ENCODE measurements at places on chromosomes 12 and 14. TPM values are rescaled to one million over a fixed set of nuclear protein-coding genes. Genes with fewer than 3 reads are reported as not detected.

The SLC7A7 gene
- 9.2 TPM for total RNA-seq

The RD3L gene
- total RNA-seq, result 0.17 TPM

The HOXC5 gene
- not detected for total RNA-seq

The NFE2 gene
- total RNA-seq, result 1.7 TPM

The GLIPR1L1 gene
- total RNA-seq, result not detected

The B3GNT4 gene
- total RNA-seq, result not detected

The STON2 gene
- 30.0 TPM for total RNA-seq

The FAM90A1 gene
- total RNA-seq, result not detected

The C12orf76 gene
- 5.9 TPM for total RNA-seq

The JPH4 gene
- total RNA-seq, result 0.23 TPM

The NGB gene
- not detected for total RNA-seq

DNA sequence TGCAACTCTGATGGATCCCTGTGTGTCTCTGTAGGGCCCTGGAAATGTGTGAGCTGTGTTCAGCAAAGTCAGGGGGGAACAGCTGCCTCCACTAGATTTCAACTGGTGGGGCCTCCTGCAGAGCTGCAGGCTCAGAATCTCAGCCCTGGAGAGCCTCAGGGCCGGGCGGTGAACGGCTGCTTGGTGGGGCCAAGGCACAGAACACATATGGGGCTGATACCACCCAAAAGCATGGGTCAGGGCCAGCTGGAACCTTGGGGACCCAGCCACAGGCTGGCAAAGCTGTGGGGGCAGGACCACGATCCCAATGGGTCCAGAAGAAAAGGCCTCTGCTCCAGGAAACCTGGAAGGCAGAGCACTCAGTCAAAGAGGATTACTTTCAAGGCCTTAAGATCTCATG lies 878.5 kb downstream of the BCL11B start:
- DNase-seq, result no peak

DNA sequence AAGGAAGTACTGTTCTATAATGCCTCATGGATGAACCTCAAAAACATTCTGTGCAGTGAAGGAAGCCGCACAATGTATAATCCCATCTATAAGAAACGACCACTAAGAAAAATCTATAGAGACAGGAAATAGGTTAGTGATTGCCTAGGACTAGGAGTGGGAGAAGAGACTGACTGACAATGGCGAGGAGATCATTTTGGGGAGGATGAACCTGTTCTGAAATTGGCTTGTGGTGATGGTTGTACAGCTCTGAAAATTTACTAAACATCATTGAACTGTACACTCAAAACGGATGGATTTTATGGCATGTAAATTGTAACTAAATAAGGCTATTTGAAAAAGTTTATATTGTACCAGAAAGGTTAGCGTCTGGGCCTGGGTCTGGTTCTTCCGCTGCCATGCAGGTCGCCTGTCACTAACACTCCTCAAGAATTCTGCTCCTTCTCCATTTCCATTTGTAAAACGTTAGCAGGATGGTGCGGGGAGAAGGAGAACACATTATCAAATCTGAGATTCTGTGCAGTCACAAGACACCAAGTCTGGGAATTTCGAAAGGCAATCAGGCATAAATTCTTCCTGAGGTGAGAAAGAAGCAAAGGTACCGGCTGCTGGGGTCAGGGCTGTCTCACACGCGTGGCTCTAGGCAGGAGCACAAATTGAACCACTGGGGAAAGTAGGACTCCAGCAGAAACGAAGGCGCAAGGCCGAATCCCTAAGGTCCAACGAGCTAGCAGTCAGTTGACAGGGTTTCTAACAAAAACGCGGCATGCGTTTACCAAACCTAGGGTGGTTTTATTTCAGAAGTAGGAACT lies 845 bp upstream of the COCH start:
- no peak for DNase-seq

DNA sequence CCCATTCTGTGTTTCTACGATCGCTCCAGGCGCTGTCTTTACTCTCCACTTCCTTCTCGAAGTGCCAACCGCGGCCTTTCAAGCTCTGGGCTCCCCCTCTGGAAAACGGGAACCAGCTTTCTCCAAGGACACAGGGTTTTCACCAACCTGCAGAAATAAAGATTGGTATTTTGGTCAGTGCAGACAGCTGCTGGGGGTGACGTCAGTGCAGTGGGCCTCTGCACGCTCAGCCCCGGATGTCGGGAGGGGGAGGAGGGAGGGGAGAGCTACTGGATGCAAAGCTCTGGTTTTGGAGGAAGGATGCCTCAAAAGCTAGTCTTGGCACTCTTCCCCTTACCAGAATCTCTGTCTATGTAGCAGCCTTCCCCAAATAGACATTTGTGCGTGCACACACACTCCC lies 19.9 kb downstream of the HRK start:
- DNase-seq, result no peak

- peak; percentile 53 for DNase-seq
These were observed 1.6 kb downstream of the CTDSP2 start for GRCh38 chr12:57844709-57845477.

- DNase-seq, result peak; percentile 49
These were observed 982 bp downstream of the BCL7A start for GRCh38 chr12:122022393-122023338.

- no peak for DNase-seq
These were observed 47.9 kb upstream of the SOCS2 start for GRCh38 chr12:93524386-93525133.

DNA sequence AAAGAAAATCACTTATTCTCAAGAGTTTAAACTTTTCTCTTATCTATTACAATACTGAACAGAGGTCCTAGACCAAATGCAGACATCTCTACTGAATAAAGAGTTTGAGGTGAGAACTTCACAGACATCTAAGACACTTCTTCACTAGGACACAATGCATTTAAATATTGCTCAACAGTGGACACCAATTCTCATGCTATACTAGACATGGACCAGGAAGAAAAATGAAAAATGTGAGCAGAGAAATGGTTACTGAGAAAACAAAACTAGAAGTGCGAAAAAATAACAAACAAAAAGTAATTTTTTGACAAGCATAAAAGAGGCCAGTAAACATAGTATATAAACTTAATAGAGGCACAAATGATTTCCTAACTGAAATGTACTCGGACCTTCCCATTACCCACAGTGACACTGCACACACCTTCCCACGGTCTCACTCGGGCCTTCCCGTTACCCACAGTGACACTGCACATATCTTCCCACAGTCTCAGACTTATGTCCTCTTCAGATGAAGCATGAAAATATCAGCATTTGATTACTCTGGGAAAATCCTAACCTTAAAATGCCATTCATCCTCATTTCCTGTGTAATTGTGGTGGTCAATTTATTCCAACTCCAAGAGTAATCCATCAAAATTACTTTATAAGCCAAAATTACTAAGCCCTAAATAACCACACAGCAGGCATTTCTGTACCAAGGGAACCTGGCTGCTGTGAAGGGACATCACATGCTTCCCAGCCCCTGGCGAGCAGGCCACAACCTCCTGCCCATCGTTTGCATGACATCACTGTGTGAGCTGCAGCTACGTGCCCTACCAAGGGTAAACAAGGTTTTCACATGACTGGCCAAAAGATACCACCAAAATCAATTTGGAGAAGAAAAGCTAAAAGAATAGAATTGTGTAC lies 6.4 kb downstream of the SLC15A4 start:
- no peak for DNase-seq

DNA sequence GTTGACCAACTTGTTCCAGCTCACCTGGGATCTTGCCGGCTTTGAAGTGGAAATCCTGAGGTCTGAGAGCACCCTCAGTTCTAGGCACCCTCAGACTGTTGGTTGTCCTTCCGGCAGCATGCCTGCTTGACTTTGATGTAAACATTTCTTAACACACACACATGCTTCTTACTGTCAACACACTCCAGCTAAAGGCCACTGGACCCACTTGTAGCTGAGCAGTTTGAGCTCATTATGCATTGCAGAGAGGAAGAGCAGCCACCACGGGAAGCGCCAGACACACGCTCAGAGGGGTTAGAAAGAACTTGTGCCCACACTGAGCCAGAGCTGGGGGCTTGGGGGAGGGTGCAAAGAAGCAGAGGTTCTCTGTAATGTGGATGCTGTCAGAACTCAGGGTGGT lies 55.8 kb downstream of the TNFAIP2 start:
- no peak for DNase-seq

- DNase-seq, result no peak
These were observed 352.3 kb upstream of the TMPO start for GRCh38 chr12:98162906-98163678.

- no peak for DNase-seq
These were observed 42.3 kb upstream of the FRMD6 start for GRCh38 chr14:51609251-51609954.

DNA sequence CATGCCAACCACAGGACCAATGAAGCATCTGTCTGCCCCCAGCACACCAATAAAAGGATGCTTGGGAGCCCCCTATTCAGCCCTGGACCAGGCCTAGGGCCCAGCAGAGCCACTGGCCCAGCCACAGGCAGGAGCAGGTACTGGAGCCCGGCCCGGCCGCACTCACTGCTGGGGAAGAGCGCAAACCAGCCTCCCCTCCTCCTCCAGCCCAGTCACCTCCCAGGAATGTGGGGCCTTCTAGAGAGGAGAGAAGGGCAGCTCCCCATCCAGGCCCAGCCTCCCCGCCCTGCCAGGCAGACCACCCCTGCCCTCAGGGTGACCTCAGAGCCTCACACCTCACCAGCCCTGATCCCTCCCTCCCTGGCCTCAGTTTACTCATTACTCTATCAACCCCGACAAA lies 56.2 kb downstream of the CCNK start:
- no peak for DNase-seq

GRCh38 chr12:68479261-68479895 lies 131.3 kb upstream of the RAP1B start:
- no peak for DNase-seq

DNA sequence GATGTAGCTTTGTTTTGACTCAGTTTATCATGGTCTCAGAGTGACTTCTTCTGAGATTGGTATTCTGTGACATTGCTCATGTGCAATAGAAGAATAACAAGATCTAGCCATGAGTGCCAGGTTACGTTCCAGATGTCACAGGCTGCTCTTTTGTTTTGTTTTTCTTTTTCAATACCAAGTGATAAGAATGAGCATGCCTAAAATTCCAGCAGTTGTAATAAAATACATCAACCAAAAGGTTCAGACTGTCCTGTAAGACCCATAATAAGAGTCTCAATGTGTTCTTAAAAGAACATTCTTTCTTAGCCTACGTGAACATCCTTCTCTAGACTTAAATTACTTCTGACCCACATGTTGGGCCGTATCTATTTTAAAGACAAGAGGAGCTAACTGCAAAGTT lies 669.2 kb downstream of the DIO2 start:
- DNase-seq, result no peak

- no peak for DNase-seq
These were observed 15.7 kb downstream of the OSBPL8 start for GRCh38 chr12:76543813-76544347.

GRCh38 chr12:52042706-52043385 lies 8.4 kb upstream of the NR4A1 start:
- no peak for DNase-seq

DNA sequence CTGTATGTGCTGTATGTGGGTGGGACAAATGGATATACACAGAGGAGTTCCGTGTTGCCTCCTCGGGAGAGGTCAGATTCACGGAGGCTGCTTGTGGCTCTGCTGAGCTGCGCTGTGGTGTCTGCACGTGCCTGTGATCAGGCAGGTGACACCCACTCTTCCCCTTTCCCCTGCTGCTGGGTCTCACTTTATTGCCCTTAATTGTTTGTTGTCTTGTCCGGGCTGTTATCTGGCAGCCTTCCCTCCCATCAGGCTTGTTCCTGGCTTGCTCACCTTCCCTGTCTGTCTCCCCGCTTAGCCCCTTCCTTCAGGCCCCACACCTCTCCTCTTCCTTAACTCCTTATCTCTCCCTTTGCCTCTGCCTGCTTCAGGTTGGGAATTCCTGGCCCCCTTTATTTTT lies 13.5 kb downstream of the WNT5B start:
- DNase-seq, result no peak

DNA sequence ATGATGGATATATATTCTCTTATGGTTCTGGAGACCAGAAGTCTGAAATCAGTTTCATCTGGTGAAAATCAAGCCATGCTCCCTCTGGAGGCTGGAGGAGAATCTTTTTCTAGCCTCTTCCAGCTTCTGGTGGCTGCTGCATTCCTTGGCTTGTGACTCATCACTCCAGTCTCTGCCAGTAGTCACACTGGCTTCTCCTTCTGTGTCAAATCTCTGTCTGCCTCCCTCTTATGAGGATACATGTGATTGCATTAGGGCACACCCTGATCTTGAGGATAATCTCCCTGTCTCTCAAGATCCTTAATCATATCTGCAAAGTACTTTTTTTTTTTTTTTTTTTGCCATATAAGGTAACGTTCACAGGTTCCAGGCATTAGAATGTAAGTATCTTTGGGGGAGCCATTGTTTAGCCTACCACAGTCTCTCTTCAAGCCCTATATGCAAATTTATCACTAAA lies 17.7 kb downstream of the DNAL1 start:
- DNase-seq, result no peak

- DNase-seq, result no peak
These were observed 433 bp downstream of the COX16 start for GRCh38 chr14:70359076-70359424.

DNA sequence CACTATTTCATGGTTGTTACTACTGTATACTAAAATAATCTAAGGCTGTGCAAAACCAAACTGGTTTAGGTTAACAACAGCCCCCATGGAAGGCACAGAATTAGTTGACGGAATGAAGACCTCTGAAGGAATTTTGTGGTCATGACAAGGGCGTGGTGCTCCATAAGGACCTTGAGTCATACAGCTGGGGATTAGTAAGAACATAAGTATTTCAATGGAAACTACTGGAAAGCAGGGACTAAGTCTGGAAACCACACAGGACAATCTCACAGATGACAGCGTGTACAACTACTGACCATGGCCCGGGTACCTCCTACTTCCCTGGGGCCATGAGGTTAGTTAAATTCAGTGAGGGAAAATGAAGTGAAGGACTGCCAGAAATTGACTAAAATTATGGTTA lies 98.5 kb upstream of the PLEKHA5 start:
- DNase-seq, result no peak

DNA sequence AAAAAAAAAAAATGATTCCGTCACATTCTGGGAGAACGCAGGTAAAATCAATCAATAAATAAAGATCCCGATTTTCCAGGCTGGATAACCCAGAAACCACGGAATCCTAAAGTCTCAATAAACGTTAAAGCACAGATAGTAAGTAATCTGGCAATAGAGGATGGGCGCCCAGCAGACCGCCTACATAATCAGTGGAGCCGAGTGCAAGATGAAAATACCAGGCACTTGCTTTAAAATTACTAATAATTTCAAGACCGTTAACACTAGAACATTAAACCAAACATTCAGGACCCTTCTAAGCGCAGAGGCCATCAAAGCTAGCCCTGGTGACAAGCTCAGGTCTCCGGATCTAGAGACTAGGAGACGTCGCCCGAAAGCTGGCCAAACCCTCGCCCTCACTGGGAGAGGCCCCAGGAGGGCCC lies 1.2 kb upstream of the DCAF11 start:
- DNase-seq, result no peak

GRCh38 chr12:1666685-1667162 lies 24.1 kb upstream of the ADIPOR2 start:
- DNase-seq, result no peak

- no peak for DNase-seq
These were observed 83.2 kb downstream of the KNTC1 start for GRCh38 chr12:122610207-122610606.
